ENCODE measurements at places on chromosomes 12 and 14. TPM values are rescaled to one million over a fixed set of nuclear protein-coding genes. Genes with fewer than 3 reads are reported as not detected.

DNA sequence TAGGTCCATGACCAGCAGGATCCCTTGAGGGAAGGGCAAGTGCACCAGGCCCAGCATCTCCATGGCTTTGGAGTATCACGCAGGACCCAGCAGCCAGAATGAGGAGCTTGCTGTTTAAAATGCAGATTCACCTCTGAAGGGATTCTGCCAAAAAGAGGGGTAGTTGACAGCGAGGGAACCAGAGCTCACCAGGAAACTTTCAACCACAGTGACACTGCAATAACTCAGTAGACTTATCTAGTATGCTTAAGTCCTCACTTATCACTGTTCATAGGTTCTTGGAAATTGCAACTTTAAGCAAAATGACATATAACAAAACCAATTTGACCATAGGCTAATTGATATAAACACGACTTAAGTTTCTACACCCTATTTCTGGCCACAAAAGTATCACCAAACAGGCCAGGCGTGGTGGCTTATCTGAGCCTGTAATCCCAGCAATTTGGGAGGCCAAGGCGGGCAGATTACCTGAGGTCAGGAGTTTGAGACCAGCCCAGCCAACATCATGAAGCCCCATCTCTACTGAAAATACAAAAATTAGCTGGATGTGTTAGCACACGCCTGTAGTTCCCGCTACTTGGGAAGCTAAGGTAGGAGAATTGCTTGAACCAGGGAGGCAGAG lies 21.4 kb upstream of the CKAP4 start:
- DNase-seq = no peak

- peak; percentile 91 for DNase-seq
Observed at GRCh38 chr12:53217051-53217930, 10.2 kb upstream of the ITGB7 start.

GRCh38 chr12:26090836-26091510 lies 33.9 kb downstream of the BHLHE41 start:
- no peak for DNase-seq

DNA sequence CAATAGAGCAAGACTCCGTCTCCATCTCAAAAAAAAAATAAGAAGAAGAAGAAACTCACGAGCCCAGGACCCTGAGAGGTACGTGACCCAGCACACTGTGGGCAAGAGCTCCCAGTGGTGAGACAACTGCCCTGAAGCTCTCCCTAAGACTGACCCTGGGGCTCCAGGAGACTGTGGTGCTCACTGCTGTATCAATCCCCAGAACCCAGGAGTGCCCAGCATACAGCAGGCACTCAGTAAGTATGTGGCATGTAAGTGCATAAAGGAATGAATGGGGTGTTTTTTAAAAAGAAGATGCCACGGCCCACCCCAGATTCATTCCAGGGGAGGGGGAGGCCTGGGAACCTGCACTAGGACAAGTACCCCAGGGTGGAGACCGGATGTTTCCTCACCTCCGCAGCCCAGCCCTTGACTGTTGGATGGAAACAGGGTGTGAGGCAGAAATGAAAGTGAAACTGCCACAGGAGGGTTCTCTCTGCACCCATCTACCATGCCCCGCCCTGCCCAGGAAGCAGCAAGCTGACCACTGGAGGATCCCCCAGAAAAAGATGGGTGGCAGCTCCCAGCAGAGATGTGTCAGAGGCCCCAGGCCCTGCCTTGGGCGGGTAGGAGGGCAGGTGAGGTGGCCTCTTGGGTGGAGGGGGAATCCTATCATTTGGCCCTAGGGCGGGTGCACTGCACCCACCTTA lies 12.2 kb downstream of the ITPK1 start:
- no peak for DNase-seq

DNA sequence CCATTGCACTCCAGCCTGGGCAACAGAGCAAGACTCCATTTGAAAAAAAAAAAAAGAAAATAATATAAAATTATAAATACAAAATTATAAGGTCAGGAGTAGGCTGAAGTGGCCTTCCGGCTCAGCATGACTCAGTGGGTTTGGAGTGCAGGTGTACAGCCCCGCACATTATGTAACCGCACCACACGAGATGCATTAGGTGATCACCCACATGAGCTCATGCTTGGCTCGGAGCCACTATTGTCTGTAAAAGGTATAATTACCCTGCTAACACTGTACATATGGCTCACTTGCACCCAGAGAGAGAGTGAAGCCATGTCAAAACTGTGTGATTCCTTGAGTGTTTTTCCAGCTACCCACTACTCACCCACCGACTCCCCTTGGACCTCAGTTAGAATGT lies 557.0 kb downstream of the SLC6A15 start:
- no peak for DNase-seq

DNA sequence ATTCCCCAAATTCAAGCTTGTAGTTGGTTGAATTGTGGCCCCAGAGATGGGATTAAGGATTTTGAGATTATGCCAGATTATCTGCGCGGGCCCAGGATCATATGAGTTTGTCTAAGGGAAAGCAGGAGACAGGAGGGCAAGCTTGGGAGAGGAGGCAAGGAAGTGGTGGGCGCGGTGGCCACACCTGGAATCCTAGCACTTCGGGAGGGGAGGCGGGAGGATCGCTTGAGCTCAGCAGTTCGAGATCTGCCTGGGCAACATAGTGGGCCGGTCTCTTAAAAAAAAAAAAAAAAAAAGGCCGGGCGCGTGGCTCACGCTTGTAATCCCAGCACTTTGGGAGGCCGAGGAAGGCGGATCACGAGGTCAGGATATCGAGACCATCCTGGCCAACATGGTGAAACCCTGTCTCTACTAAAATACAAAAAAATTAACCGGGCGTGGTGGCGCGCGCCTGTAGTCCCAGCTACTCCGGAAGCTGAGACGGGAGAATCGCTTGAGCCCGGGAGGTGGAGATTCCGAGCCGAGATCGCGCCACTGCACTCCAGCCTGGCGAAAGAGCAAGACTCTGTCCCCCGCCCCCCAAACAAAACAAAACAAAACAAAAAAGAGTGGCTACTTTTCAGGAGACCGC lies 881 bp upstream of the PUS1 start:
- no peak for DNase-seq

GRCh38 chr14:35399083-35399937 lies 5.2 kb downstream of the NFKBIA start:
- peak; percentile 62 for DNase-seq

DNA sequence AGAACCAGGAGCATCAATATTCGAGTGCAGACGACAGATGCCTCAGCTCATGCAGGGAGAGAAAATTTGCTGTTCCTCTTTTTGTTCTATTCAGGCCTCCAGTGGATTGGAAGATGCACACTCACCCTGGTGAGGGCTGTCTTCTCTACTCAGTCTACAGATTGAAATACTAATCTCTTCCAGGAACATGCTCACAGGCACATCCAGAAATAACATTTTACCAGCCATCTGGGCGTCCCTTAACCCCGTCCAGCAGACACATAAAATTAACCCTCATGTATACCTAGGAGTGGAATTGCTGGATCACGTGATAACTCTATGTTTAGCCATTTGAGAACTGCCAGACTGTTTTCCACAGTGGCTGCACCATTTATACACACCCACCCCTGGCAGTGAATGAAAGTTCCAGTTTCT lies 4.5 kb upstream of the OAS2 start:
- no peak for DNase-seq

GRCh38 chr12:414859-415258 lies 13.4 kb downstream of the CCDC77 start:
- no peak for DNase-seq

DNA sequence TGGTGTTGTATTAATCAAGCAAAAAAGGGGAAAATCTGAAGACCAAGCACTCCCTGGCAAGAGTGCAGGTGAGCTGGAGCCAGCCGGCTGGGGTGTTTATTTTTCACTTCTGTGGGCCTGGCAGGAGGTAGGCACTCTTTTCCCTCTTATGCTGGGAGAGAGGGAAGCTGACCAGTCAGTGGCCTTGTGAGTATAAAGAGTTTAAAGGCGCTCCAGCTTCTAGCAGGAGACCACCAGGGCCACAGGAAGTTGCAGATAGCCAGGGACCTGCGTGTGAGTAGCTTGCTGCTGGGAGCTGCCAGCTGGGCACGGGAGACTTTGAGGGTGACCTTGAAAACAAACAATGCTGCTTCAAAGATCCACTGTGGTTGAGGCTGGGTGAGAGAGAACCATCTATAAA lies 217.4 kb upstream of the PWP1 start:
- no peak for DNase-seq

DNA sequence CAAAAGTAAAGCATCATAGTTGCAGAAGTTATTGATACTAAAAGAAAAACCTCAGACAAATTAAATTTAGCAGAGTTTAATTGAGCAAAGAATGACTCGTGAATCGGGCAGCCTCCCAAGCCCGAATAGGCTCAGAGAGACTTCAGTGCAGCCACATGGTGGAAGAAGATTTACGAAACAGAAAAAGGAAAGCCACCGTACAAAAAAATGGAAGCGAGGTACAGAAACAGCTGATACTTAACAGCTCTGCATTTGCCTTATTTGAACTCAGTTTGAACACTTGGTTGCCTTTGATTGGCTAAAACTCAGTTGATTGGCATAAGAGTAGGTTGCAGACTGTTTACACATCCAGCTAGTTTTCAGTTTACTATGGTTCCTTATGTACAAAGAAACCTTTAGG lies 12.9 kb downstream of the TTC9 start:
- no peak for DNase-seq

DNA sequence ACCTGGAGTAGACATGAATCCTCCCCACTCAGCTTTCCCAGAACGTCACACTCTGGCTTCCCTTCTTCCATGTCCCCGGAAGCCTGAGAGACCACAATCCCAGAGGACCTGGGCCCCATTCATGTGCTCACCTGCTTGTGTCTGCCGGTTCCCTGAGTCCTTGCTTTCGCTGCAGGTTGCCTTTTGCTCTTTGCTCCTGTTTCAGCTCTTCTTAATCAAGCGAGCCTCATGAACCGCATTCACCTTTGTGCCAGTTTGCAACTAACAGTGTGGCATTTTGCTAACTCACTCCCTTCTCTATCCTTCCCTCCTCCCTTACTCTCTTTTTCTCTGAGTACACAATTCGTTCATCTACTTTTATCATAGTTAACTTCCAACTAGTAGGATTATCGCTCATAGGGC lies 23.1 kb downstream of the ENTPD5 start:
- no peak for DNase-seq

DNA sequence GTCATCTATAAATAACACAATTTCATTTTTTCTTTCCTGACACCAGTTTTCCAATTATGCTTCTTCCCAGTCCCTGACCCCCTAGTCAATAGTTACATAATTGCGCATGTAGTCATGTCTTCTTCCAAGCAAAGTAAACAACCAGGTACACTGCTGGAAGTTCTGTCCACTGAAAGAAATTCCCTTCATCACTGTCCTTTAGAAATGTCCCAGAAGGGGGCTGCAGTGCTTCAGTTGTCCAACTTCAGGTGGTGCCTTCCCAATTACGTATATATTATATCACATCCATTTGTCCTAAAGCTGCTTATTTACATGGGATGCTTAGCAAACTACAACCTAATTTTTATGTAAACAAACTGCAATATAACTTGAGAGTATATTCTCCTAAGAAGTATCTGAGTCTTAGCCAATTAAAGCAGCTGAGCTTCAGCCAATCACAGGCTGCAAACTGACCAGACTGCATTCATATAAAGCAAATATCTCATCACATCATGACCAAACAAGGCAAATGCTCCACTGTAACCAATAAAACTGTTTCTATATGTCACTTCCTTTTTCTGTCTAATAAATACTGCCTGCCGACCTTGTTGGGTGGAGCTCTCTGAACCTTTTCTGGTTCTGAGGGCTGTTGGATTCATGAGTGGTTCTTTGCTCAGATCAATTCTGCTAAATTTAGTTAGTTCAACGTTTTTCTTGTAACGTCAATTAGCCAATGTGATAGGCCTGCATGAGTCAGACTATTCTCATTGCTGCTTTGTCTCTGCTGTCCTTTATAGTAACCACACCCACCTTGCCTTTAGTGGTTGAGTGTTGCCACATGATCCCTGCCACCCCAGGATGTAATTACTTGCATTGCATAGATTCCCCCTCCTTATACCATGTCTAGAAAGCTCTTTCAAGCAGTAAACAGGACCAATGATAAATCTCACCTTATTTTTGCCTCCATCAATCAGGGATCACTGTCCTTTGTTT lies 239.3 kb downstream of the ALG10B start:
- DNase-seq = no peak

GRCh38 chr14:105019861-105020814 lies 745 bp downstream of the CDCA4 start:
- peak; percentile 84 for DNase-seq

GRCh38 chr12:128790653-128791373 lies 32.9 kb downstream of the SLC15A4 start:
- no peak for DNase-seq

- no peak for DNase-seq
Observed at GRCh38 chr14:42090122-42090521, 483.4 kb downstream of the LRFN5 start.

DNA sequence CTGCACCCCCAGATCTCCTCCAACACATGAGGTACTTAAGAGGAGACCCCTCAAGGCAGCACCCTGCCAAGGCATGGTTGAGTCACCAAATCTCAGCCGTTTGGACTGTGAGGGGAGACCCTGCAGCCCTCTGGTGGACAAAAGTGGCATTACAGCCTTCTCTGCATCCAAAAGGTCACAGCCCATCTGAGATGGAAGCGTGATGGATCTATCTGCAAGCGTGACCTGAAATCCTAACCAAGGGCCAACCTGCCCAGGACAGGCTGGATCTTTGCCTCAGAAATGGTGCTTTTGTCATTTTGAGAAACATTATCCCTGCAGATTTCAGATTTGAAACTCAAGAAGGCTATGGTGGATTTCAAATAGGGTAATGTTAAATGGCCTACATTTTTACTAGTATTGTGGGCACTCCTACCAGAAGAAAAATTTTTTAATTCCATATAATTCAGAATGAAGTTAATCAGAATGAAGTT lies 23.7 kb upstream of the DHRS4 start:
- peak; percentile 90 for DNase-seq

DNA sequence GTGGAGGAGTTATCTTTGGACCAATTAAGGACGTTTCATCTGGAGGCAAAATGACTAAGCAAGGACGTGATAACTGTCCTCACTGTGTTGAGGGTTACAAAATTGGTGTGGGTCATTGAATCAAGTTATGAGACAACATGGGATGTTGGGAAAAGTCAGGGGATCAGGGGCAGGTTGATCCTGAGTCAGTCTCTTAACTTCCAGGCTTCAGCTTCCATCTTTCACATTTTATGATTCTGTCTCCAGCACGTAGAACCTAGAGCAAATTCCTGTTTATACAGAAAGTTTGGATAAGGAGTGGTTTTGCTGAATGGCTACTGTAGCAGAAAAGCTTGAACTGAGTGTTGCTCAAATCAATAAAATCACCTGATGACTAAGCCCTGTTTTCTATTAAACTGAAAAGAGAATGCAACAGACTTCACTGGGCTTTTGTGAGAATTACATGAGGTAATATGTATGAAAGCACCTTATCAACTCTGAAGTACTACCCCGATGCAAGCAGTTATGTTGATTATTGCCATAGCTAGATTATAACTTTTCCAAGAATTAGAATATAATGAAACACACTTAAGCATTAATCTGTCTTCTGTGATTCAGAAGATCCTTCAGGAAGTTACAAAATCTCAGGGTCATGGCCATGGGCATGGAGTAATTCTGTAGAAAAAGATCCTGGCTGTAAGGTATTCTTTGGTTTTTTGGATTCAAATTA lies 184.8 kb downstream of the ETV6 start:
- no peak for DNase-seq

GRCh38 chr12:132495629-132496357 lies 5.8 kb downstream of the FBRSL1 start:
- DNase-seq = no peak

KRT82 gene
- total RNA-seq = not detected

SMIM41 gene
- total RNA-seq = 0.19 TPM

C14orf132 gene
- total RNA-seq = 70.8 TPM

ARHGAP9 gene
- 20.7 TPM for total RNA-seq

COX8C gene
- 0.52 TPM for total RNA-seq

MANSC4 gene
- total RNA-seq = not detected

MTERF2 gene
- total RNA-seq = 10.4 TPM

GPRC5A gene
- total RNA-seq = 16.2 TPM

TAS2R9 gene
- total RNA-seq = 0.51 TPM

RITA1 gene
- 9.7 TPM for total RNA-seq

All from posterior vena cava (tissue), 2 donors.